Stimulated activated CD8-positive, alpha-beta memory T cell treated with anti-CD3 and anti-CD28 coated beads, Interleukin-15, amount 100 ng/mL, for 24 hours (primary cell): ENCODE measurements at places on chromosomes 2 and 18.

DNA sequence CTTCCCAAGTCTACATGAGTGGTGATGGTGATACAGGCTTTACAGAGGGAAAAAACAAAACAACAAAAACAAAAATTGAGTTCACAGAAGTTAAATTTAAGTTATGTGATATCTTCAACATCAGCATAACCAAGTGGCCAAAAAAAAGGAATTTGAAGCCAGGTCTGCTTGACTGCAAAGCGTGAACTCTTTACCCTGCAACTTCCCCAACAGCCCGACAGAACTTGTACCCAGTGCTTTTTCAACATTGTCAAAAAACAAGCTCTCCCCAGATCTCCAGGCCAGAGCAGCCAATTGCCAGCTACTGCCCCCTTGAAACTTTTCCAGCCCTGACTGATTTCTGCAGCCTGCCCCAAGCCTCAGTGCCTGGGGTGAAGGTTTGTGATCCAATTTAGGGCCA, 76.7 kb downstream of the RNF144A start:
- DNase-seq, result no peak

DNA sequence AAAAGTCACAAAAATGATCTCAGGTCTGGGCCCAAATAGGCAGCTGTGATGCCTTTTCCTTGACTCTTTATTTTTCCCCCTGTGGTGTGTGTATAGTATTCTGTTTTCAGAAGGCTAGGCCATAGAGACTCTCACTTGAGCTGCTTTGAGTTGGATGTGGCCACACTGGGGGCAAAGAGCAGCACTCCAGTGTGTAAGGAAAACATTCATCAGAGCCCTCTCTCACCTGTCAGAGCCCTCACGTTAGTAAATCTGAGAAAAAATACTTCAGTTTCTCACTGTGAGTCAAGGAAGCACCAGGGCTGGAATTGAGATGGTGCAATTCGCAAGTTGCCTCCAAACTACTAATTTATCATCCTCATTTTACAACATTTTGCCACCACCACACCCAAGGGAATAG, 136.1 kb downstream of the ST6GAL2 start:
- no peak for DNase-seq

- DNase-seq, result no peak
Observed at GRCh38 chr2:81675641-81676040, 1371.1 kb upstream of the LRRTM1 start.

DNA sequence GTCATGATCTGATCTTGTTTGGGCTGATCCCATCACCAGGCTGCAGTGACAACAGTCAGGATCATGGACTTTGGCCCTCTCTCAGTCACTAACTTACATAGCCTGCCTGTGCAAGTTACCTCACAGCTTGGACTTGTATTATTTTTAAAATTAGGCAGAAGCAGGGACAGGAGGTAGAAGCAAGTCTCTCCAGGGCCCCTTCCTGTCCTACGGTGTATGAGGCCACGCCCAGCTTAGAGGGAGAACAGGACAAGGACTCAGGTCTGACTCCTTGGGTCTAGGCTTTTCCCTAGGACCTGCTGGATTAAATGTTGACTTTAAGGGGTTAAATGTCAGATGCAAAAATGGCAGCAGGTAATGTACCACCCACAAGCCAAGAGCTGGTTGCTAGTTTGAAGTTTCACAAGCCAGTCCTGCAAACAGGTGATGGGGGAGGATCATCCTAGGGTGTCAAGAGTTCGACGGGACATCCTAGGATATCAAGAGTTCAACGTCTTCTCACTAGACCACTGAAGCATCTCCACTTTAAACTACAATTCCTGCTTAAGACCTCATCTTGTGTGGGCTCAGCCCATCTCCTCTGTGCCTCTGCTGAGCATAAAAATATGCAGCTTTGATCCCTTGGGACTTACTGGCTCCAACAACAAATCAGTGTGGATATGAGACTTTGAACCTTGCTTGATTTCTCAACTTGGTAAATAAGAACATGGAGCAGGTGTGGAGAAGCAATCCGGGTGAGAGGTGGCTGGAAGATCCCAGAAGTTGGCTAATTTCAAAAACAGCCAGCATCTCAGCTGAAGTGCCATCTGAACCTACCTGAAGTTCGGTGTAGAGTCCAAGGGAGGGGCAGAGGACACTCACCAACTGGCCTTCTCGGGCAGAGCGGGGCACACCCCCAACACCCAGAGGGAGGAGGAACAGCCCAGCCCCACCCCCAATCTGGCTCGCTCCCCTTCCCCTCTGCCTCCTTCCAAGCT, 39.5 kb downstream of the SFXN5 start:
- no peak for DNase-seq

DNA sequence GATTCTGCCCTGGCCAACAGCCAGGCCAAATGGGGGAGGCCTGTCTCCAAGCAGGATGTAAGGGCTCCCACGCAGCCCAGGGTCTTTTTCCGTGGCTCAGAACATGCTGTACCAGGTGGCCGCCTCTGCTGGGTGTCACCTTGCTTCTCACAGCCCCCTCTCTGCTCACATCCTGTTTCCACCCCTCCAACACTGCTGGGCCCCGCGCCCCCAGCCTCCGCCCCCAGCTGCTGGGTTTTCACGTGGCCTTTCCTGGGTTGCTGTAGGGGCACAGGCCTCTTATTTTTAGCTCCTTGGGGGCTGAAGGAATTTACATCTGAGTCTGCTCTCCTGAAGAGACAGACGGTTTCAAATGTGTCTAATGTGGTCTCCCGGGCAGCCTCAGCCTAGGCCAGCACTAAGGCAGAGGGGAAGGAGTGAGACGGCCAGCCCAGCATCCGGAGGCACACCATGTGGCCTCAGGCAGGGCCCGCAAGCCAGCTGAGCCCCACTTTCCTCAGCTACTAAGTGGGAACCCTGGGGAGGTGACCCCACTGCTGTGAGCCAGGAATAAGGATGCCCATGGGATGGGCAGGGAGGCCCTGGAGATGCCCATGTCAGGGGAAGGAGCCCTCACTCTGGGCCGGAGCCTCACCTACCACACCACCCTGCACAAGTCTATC, 18.7 kb upstream of the DUSP2 start:
- DNase-seq, result no peak

DNA sequence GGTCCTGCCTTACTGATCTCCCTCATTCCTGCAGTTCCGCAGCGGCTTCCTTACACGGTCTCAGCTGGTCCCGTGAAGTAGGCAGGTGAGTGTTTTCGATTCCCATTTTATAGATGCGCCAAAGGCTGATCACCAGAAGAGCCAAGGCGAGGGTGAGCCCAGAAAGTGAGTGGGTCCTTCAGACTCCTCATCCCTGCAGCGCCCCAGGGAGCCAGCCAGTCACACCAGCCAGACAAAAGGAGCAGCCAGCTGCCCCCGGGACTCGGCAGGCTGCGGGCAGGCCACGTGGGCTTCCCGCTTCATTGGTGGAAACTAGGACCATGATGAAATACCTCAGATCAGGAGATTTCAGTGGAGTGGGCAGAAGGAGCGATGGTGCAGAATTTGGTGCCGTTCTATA, 85.9 kb downstream of the SMAD7 start:
- DNase-seq, result no peak

DNA sequence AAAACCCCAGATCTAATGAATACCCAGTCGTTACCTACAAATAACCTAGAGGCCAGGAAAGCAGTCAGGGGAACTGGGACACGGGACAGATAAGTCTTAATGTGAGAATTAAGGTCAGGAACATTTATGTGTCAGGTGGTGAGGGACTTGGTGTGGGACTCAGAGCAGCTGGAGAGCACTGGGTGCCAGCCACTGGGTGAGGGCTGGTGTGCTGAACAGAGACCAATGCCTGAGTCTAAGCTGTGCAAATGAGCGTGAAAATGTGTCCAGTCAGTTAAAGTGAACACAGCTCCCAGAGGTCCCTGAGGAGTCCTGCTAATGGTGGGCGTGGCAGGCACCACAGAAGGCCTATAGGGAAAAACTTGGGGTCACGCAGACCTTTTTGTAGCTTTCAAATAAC, 225.9 kb downstream of the C1D start:
- DNase-seq, result no peak

- DNase-seq, result no peak
Observed at GRCh38 chr2:126409850-126410249, 246.1 kb upstream of the GYPC start.

- no peak for DNase-seq
Observed at GRCh38 chr2:135512099-135512498, 18.9 kb downstream of the ZRANB3 start.

DNA sequence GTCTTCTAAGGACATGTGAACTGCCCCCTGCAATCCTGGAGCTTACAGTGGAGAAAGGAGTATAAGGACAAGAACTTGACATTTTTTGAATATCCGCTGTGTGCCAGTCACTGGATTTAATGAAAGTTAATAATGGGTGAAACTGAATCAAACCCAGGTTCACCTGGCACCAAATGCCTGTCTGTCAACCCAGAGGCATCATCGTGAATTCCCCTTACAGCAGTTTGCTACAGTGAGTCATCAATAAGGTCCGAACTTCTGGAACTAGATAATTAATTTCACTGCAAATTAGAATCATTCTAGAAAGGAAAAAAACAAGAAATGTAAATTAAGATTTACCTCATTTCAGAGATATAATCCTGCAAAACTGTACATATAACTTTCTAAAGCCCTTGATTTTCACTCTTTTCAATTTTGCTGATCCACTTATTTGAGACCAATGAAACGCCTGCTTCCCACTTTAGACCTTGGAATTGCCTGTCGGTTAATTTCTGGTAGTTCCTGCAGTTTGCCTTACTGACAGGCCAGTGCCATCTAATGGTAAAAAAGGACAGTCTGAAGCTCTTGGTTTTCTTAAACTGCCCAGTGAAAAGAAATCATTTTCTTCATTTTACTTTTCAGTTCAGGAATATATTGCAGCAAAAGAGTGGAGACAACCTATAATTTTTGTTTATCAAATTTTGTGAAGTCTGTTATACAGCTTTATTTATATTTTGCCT, 8.2 kb downstream of the DSG2 start:
- DNase-seq, result no peak

DNA sequence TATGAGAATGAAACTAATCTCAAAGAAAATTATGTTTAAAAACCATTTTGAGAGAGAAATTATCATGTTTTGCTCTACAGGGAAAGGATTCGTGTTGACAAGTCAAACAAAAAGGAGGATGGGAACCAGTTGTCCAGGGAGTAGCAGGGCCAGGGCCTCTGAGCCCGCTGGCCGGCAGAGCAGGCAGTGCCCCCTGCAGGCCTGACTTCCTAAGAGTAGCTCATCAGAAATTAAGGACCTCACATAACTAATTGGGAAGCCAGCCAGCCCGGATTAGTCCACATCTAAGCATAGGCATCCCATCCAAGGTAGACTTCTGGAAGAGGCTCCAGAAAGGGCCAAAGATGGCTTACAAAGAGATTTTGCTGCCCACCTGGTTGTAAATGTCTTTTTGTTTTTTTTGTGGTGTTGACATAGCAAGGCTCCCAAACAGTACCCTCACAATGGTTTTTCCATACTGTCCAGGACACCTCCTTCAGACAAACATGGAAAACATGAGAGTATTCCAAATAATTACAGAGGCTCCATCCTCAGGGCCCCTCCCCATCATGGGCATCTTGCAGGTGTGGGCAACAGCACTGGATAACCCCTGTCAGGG, 241.2 kb upstream of the TANK start:
- DNase-seq, result no peak

DNA sequence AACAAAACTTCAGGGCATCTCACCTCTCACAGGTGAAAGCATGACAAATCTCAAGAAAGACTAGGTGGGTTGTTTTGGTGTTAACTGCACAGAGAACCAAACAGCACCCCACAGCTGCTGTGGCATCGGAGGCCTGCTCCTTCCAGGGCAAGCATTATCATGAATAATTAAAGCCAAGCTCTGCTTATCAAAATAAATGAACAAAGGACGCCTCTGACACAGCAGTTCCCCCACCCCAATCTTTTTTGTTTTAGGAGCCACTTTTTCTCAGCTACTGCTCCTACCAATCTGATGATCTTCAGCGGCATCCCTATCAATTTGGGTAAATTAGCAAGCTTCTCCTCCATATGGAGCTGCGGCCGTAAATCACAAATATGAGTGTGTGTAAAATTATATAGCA, 58.6 kb downstream of the KLF7 start:
- DNase-seq, result no peak

DNA sequence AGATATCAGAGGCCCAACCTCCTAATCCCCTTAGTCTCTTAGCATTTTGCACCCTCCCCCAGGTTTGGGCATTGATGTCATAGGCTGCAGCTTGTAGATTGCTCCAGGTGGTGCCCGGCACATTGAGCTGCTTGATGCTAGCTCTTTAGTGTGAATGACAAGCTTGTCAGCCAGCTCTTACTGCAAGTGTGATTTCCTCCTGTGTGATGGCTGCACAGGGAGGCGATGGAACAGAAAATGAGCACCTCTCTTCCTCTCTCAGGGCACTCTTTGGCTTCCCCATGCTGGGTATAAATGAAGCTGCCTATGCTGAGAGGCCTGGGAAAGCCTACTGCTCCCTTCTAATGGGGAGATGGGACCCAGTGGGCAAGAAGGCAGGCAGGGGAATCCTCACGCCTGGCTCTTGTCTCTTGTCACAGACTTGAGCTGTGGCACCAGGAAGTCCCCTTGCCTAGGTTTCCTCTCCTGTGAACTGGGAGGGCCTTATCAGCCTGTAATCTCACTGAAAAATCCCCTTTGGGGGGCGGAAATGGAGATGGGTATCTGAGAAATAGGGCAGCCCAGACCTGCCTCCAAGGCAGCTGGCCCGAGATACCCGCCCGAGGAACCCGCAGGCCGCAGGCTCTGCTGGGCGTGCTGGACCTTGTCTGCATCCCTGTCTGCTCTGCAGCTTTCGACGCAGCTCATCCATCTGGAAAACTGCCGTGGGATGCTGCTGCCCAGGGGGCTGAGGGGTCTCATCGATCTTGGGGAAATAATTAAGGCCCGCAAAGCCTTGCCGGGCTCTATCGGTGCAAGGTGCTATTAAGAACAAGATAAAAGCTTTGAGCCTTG, 163.5 kb upstream of the CXCR4 start:
- DNase-seq, result no peak

- DNase-seq, result no peak
Observed at GRCh38 chr2:38446418-38446817, 69.3 kb upstream of the ATL2 start.

DNA sequence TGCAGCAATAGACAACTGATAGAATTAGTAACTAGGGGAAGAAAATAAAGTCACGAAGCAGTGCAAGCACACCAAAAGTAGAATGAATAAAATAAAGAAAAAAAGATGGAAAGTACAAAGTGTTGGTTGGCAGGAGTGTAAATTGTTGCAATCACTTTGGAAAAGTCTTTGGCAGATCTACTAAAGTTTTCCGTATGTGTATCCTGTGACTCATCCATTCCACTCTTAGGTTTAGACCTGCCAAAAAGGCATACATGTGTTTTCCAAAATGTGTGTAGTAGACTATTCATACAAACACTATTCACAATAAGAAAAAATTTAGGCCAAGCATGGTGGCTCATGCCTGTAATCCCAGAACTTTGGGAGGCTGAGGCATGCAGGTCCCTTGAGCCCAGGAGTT, 282.1 kb upstream of the FSIP2 start:
- no peak for DNase-seq

DNA sequence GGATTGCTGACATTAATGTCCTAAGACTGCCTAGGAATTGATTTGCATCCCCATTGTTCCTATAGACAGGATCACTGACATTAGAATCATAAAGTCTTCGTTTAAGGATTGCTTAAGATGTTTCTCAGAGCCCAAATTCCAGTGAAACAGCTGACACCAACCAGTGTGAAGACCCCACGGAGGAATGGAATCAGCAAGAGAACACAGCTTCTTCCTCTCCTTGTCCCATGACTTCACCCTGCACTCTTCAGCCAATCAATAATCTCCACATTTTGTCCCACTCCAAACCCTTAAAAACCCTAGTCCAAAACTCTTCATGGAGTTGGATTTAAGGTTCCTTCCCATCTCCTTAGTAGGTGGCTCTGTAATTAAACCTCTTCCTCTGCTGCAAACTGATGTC, 157.0 kb upstream of the NDUFV2 start:
- no peak for DNase-seq

- DNase-seq, result no peak
Observed at GRCh38 chr2:160970052-160970965, 189.9 kb upstream of the TANK start.
